ENCODE measurements at places on chromosomes 2 and 18.

DNA sequence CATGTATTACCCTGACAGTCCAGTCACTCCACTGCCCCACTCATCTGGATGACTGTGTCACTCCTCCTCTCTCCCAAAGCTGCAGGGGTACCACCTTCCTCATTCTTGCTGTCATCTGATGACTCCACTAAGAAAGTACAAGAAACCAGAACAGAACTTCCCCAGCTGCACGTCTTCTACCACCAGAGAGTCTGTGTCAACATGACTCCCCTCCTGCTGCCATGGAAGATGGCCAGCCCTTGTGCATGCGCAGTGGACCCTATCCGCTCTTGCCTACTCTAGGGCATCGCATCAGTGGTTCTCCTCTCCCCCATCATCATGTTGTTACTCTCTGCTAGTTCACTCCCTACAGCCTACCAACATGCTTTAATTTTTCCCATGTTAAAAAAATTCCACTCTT lies 14.5 kb upstream of the ST8SIA3 start:
- no peak for DNase-seq

DNA sequence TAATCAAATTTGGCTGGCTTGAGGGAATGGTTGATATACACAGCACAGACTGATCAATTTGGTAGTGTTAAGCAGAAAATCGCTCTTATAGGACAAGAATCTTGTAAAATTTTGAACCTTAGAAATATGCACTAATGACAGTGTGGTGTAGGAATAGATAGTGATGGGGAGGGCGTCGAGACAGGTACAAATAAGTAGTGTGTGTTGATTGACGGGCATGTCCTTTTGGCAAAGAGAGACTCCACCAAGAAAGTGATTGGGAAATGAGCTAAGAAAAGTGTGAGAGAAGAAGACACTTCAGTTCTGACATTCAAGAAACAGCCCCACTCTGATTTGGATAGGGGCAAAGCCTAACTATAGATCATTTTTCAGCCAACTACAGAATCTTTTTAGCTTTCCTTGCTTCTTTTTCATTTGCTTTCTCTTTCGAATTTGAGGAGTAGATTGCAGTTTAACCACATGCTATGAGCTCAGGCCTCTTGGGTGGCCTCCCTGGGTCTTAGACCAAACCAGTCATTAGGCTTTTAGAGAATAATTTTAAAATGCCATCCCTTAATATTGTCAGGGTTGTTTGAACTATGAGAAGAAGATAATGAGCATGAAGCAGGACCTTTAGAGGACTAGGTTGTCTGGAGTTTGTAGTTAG lies 127.1 kb downstream of the CERS6 start:
- DNase-seq = peak; percentile 52

DNA sequence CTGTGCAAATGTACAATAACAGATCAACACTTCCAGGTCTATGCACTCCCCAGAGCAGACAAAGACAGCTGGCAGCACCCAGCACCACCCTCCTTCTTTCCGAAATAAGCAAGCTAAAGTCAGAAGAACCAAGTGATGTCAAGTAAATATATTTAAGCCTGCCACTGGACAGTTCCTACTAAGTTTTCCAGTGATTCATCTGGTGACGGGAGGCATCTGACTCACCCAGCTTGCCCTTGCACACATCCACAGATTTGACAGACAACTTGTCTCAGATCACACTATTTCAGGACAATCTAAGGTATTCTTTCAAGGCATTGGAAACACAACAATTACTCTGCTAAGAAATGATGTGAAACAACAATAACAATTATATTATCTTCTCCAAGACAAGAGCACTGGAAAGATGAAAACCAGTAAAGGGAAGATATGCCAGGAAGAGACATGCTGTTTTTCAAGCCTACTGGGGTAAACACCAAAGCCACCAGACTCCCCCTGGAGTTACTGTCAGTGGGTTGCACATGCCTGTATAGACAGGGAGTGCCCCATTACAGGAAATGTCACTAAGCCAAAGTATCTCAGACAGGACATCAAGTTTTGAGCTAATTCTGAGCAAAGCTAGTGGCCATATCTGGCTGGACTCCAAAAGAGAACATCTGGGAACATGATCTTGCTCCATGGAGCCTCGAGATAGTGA lies 287.9 kb upstream of the KLHL29 start:
- DNase-seq = no peak

GRCh38 chr2:131577812-131578211 lies 50.1 kb downstream of the CCDC74A start:
- no peak for DNase-seq

- DNase-seq = no peak
These were observed 113.1 kb upstream of the RAB12 start for GRCh38 chr18:8496186-8496585.

- DNase-seq = no peak
These were observed 59.2 kb downstream of the CSRNP3 start for GRCh38 chr2:165528691-165529090.

DNA sequence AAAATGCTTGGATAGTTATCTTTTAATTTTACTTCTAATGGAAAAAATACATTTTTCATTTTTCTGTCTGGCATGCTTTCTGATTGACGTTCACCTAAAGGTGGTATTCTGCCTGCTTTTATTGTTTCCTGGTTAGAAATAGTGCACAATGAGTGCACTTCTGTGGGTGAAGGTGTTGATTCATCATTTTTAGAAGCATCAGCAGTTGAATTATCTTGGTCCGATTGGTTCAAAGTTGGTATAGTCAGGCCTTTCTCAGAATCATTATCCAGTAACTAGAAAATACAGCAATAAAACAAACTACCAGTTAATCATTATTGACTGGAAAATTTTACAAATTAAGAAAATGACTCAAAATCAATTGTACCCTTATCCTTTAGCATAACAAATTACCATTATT lies 84.5 kb downstream of the STRADB start:
- DNase-seq = no peak

- peak; percentile 66 for DNase-seq
These were observed 267.3 kb downstream of the MTX2 start for GRCh38 chr2:176536439-176537133.

- peak; percentile 86 for DNase-seq
These were observed 107.3 kb downstream of the MYO1B start for GRCh38 chr2:191352536-191352935.

- DNase-seq = peak; percentile 49
These were observed 52.4 kb downstream of the STK39 start for GRCh38 chr2:168194784-168195522.

GRCh38 chr2:85976106-85976920 lies 87.5 kb upstream of the ST3GAL5 start:
- DNase-seq = no peak

GRCh38 chr2:55048508-55049042 lies 1.7 kb downstream of the RTN4 start:
- DNase-seq = peak; percentile 43

DNA sequence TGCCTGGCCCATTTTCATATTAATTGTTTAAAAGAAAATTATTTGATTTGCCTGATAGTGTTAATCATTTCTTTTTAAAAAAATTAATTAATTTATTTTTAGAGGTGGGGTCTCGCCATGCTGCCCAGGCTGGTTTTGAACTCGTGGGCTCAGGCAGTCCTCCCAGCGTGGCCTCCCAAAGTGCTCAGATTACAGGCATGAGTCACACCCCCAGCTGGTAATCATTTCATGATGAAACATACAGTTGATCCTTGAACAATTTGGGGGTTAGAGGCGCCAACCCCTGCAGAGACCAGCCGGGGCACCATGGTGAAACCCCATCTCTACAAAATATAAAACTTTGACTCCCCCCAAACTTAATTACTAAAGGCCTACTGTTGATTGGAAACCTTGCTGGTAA lies 7.9 kb downstream of the GPN1 start:
- peak; percentile 10 for DNase-seq

DNA sequence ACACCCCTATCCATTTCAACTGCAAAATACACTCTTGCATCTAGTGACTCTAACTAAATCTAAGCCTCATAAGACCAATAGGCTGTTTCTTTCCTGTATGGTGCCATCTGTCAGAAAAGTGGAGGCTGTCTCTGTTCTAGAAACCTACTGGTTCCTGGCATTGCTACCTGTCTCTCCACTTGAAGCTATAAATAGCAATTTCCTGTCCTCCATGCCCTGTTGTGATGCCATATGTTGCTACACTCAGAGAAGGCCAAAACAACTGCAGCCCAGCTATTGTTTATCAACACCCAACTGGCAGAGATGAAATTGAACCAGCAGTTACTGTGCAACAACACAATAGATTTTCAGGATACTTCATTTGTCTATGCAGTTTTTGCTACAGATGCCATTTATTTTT lies 1355.1 kb upstream of the SLC39A10 start:
- no peak for DNase-seq

GRCh38 chr2:216700088-216700567 lies 4.8 kb upstream of the IGFBP5 start:
- DNase-seq = no peak

GRCh38 chr2:98161186-98161585 lies 74.2 kb downstream of the VWA3B start:
- no peak for DNase-seq

DNA sequence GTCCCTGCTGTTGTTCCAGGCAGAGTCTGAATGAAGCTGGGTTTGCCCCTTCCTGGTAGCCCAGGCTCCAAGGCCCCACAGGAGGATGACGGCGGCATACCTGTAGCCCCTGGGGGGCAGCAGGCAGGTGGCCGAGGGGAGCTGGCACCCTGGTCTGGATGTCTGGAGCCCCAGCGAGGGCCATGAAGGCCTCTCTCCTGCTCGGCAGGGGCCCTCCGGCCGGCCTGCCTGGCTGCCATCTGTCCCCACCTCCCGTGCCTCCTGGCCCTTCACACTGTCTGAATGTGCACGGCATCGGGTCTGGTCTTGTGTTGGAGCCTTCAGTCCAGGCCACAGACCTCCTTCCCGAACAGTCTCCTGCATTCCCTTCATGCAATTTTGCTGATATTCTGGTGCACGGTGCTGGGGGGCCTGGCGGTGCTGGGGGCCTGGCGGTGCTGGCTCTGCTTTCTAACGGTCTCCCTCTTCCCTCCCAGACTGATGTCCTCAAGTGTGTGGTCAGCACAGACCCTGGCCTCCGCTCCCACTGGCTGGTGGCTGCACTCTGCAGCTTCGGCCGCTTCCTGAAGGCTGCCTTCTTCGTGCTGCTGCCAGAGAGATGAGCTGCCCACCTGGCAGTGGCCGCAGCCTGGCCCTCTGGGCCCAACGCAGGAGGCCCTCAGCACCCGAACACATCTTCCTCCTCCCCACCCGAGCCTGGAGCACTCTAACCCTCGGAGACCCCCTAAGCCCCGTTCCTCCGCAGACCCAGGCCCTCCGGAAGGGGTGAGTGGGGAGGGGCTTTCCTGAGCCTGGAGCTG lies 13.5 kb downstream of the BOK start:
- DNase-seq = no peak

DNA sequence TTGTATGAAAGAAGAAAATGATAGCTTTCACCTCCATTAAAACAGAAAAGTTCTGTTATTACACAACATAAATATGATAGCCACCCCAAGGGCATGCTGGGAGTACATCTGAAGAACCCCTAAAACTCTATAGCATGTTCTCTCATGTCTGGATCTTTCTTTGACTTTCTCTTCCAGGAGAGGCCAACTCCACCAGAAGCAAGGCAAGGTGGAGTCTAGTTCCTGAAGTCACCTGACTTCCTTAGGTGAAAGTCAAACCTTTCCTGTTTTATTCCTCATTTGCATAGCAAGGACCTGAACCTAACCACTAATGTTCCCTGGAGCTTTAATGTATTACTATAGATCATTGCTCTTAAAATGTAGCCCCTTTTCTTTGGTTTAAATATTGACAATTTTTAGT lies 5.7 kb downstream of the STAT1 start:
- no peak for DNase-seq

DNA sequence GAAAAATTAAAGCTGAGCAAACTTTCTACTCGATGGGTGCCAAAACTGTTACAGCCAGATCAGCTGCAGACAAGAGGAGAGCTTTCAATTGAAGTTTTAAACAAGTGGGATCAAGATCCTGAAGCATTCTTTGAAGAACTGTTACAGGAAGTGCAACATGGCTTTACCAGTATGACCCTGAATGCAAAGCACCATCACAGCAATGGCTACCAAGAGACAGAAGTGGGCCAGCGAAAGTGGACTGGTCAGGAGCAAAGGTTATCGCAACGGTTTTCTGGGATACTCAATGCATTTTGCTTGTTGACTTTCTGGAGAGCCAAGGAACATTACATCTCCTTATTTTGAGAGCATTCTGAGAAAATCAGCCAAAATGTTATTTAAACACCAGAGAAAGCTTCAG lies 9.1 kb upstream of the SERPINB5 start:
- DNase-seq = no peak
